Peyer's patch (tissue), 4 donors: ENCODE measurements at places on chromosomes 11 and 22. TPM values are rescaled to one million over a fixed set of nuclear protein-coding genes. Genes with fewer than 3 reads are reported as not detected.
A peak's percentile ranks its signal among the peaks of the same experiment; 100 is the strongest.

The C11orf52 gene
- total RNA-seq, result 11.2 TPM

The SNX32 gene
- total RNA-seq, result 1.7 TPM

GRCh38 chr11:45028911-45029682 lies 78.4 kb upstream of the TP53I11 start:
- DNase-seq, result peak; percentile 28
- H3K4me1 ChIP-seq, result no peaks in the 10 kb centered on the region
- no peak overlapping the region for H3K4me3 ChIP-seq
- H3K36me3 ChIP-seq, result no peaks in the 10 kb centered on the region
- no peak overlapping the region for H3K27ac ChIP-seq

The OSM gene
- not detected for total RNA-seq

DNA sequence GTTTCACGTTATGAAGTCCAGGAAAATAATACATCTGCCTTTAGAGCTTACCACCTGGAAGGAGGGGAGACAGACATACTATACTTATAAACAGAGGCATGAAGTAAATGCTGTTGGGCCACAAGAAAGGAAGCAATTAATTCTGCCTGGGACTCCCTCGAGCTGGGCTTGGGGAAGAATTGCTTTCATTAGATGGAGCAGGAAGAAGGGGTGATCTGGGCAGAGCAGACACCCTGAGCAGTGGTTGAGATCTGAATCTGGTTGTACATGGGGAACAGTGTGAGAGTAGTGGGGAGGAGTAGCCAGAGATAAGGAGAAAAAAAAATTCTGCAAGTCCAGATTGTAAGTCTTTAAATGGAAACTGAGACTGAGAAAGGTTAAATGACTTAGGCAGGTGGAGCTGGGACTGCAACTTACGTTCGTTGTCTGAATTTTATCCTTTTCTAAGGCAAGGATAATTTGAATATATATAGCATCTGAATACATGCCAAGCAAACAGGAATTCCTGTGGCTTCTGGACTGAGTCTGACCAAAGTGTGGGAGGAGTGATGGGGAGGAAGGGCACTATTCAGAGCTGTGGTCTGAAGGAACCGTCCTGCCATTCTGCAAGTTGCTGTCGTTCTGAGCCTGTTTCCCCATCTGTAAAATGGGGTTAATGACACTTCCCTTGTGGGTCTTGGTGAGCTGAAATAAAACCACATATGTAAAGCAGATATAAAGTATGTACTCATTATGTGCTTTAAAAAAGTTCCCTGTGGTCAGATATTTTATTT lies 7.9 kb downstream of the NCAM1 start:
- no peak overlapping the region for H3K27ac ChIP-seq
- H3K27me3 ChIP-seq, result no peaks in the 10 kb centered on the region
- DNase-seq, result no peak

- H3K27ac ChIP-seq, result no peak overlapping the region
- no peak overlapping the region for H3K4me3 ChIP-seq
- no peaks in the 10 kb centered on the region for H3K36me3 ChIP-seq
Measured at GRCh38 chr11:112589155-112589554, 328.5 kb upstream of the PLET1 start.

The TRIM34 gene
- 6.7 TPM for total RNA-seq

- H3K27me3 ChIP-seq, result no peaks in the 10 kb centered on the region
- no peak overlapping the region for H3K4me3 ChIP-seq
- H3K36me3 ChIP-seq, result no peaks in the 10 kb centered on the region
- H3K4me1 ChIP-seq, result no peaks in the 10 kb centered on the region
Measured at GRCh38 chr22:28366856-28367255, 312.8 kb downstream of the TTC28 start.

DNA sequence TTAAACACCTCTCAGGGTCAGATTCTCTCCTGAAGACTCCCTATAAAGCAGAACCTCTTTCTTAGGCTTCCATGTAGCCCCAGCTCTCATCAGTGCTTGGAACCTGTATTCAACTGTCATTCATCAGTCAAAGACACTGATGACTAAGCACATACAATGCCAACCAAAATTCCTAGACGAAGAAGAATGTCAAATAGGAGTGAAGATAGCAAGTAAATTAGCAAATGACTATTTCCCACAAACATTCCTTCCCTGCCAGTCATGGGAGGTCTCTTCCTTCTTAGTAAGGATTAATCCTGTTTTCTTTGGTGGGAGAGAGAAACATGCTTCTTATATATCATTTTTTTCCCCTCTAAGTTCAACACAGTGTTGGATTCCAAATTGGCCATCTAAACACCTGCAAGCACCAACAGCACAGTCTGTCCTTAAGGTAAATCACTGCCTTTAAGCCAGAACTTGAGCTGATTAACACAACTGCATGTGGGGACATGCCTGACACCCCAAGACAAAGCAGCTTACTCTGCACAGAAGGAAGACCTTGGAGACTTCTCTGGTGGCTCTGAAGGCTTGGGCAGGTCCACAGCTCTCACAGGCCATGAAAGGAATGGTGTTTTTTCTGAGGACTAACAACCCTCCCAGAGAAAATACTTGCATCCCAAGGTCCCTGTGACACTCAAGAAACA lies 47.5 kb upstream of the ME3 start:
- H3K36me3 ChIP-seq, result no peaks in the 10 kb centered on the region
- H3K27me3 ChIP-seq, result no peaks in the 10 kb centered on the region
- no peak overlapping the region for H3K27ac ChIP-seq
- DNase-seq, result no peak
- no peaks in the 10 kb centered on the region for H3K4me1 ChIP-seq

DNA sequence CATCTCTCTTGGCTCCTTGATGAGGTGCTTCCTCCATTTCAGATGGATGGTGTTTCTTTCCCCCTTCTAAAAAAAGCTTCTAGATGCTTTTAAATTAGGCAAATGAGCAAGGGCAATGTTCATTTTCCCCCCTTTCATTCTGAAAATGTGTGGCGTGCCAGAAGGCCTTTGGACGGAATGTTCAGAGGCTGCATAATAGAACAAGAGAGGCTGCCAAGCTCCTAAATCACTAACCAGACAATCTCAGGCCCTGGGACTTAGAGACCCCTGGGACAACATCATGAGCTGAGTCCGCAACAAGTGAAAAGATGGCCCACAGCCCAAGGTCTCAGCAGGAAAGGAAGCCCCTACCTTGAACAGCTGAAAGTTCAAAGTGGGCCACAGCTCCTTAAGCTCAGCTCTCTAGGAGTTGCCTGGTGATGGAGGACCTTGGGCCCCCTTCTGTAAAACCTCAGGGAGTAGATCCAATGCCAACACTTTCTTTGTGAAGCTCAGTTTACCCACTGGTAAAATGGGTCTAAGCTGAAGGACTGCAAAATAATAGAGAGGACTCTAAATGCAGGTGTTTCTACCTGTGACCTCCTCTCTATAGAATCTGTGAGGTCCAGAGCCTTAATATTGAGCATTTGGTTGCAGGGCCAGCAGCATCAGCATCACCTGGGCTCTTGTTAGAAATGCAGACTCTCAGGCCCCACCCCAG lies 144.0 kb downstream of the FBXO7 start:
- H3K36me3 ChIP-seq, result no peaks in the 10 kb centered on the region
- no peak for DNase-seq
- H3K27ac ChIP-seq, result peak overlapping the region; percentile 81
- H3K4me3 ChIP-seq, result no peak overlapping the region
- no peaks in the 10 kb centered on the region for H3K4me1 ChIP-seq

- H3K4me1 ChIP-seq, result peaks cover 13% of the 10 kb centered on the region
- H3K36me3 ChIP-seq, result no peaks in the 10 kb centered on the region
- no peak overlapping the region for H3K4me3 ChIP-seq
- H3K27me3 ChIP-seq, result no peaks in the 10 kb centered on the region
Measured at GRCh38 chr11:16985297-16985696, 28.9 kb downstream of the PLEKHA7 start.

GRCh38 chr11:74615311-74615710 lies 22.9 kb downstream of the POLD3 start:
- no peaks in the 10 kb centered on the region for H3K4me1 ChIP-seq
- H3K27ac ChIP-seq, result no peak overlapping the region
- H3K4me3 ChIP-seq, result no peak overlapping the region
- peaks cover 2% of the 10 kb centered on the region for H3K36me3 ChIP-seq
- DNase-seq, result no peak

The SLC25A17 gene
- total RNA-seq, result 19.2 TPM

The CRY2 gene
- 67.5 TPM for total RNA-seq

- no peaks in the 10 kb centered on the region for H3K4me1 ChIP-seq
- no peak for DNase-seq
- peaks cover 7% of the 10 kb centered on the region for H3K36me3 ChIP-seq
Measured at GRCh38 chr11:108346451-108346850, 120.9 kb downstream of the C11orf65 start.

DNA sequence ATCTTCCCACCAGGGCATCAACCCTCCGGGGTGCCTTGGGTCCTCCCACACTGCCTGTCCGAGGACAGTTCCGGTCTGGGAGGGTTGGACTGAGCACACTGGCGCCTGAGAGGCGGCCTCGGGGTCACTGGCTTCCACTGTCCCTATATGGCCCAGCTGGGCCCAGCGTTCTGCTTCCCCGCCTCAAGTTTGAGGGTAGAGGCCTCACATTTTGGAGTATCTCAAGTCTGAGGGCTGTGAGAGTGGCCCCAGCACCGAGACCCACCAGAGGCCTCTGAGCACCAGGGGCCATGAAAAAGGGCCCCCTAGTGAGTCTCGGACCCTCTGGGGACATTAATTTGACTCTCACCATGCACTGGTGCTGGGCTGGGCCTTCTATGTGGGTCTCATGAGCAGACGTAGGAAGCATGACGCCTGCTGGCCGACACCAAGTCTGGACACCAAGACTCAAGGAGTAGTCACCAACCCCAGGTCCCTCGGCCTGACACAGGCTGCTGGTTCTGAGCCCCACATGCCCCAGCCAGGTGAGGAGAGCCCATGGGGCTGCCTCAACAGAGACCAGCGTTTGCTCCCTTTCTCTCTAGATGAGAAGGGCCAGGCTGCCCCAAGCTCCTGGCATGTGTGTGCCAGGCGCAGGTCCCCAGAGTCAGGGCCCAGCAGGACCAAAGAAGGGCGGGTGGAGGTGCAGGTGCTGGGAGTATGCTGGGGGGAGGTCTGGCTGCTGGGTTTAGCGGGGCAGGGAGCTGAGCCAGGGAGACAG lies 27.5 kb downstream of the ARVCF start:
- H3K36me3 ChIP-seq, result no peaks in the 10 kb centered on the region
- no peak overlapping the region for H3K4me3 ChIP-seq
- no peak for DNase-seq
- no peak overlapping the region for H3K27ac ChIP-seq
- no peaks in the 10 kb centered on the region for H3K27me3 ChIP-seq

GRCh38 chr11:114606003-114606801 lies 10.6 kb upstream of the NXPE4 start:
- no peak overlapping the region for H3K27ac ChIP-seq
- no peak overlapping the region for H3K4me3 ChIP-seq
- H3K4me1 ChIP-seq, result no peaks in the 10 kb centered on the region
- no peak for DNase-seq

DNA sequence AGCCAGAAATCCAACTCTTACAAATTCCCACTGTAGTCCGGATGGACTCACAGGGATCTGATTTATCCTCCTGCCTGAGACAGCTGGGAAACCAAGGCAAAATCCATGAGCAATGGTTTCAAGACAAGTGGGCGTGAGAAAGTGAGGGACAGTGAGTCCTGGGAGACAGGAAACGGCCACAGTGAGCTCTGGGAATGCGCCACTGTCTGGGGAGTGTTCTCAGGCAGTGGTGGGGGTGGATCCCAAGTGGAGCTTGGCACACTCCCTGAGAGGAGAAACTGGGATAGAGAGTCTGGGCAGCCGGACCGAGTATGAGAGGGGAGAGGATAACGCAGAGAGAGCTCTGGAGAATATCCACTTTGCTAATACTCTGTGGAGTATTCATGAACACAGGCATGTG lies 9.8 kb downstream of the IL17REL start:
- DNase-seq, result no peak
- H3K27me3 ChIP-seq, result no peaks in the 10 kb centered on the region
- no peak overlapping the region for H3K27ac ChIP-seq
- no peaks in the 10 kb centered on the region for H3K36me3 ChIP-seq

The MPZL3 gene
- total RNA-seq, result 6.3 TPM

- H3K27ac ChIP-seq, result no peak overlapping the region
- no peak for DNase-seq
- H3K4me3 ChIP-seq, result no peak overlapping the region
- no peaks in the 10 kb centered on the region for H3K4me1 ChIP-seq
- H3K36me3 ChIP-seq, result no peaks in the 10 kb centered on the region
- H3K27me3 ChIP-seq, result no peaks in the 10 kb centered on the region
Measured at GRCh38 chr11:46461461-46461927, 69.9 kb upstream of the CHRM4 start.

- H3K4me3 ChIP-seq, result peak overlapping the region; percentile 71
- H3K36me3 ChIP-seq, result peaks cover 25% of the 10 kb centered on the region
- peaks cover 26% of the 10 kb centered on the region for H3K4me1 ChIP-seq
- H3K27me3 ChIP-seq, result no peaks in the 10 kb centered on the region
Measured at GRCh38 chr11:808427-809286, 1.1 kb upstream of the RPLP2 start.

The APOA4 gene
- total RNA-seq, result 4,300 TPM

The IRAG1 gene
- 44.6 TPM for total RNA-seq

DNA sequence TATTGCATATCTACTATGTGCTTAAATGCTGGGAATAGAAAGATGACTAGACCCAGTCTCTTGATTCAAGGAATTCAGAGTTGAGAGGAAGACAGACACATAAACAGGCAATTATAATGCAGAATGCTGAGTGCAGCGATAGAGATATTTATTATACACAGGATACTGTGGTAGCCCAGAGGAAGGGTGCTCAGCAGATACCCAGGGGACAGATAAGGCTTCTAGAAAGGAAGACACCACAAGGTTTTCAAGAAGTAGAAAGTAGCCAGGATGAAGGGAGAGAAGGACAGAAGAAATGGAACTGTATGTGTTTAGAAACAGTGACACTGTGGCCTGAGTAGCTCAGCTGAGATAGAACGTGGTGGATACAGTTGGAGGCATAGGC lies 79.4 kb upstream of the NNMT start:
- H3K27me3 ChIP-seq, result no peaks in the 10 kb centered on the region
- no peak overlapping the region for H3K27ac ChIP-seq
- H3K4me1 ChIP-seq, result peaks cover 17% of the 10 kb centered on the region
- peaks cover 4% of the 10 kb centered on the region for H3K36me3 ChIP-seq
- DNase-seq, result no peak
- H3K4me3 ChIP-seq, result no peak overlapping the region

The HTR3B gene
- total RNA-seq, result 0.76 TPM

The MYH9 gene
- 444 TPM for total RNA-seq

DNA sequence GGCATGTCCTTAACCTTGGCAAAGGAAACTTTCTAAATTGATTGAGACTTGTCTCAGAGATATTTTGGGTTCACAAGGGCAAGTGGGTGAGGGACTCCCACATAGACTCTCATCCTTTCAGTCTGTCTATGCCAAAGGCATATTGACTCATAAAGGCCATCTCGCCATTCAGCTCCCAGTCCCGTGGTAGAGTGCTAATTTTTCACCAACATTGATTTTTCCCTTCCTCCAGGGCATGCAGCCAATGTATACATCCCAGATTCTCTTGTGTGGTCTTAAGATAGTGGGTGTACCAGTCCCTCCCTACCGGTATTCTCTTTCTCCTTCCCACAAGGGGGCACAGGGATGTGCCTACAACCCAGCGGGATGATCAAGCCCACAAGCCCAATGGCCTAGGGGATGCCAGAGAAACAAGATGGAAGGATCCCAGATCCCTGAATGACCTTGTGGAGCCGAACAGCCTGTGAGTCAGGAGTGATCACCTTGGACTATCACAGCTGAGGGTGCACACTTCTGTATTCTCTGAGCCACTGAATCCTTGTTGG lies 7.9 kb downstream of the C11orf96 start:
- no peaks in the 10 kb centered on the region for H3K36me3 ChIP-seq
- no peak overlapping the region for H3K4me3 ChIP-seq
- DNase-seq, result no peak

The CD151 gene
- total RNA-seq, result 215 TPM
